Naive thymus-derived CD8-positive, alpha-beta T cell (primary cell): ENCODE measurements at places on chromosomes 4 and X.

DNA sequence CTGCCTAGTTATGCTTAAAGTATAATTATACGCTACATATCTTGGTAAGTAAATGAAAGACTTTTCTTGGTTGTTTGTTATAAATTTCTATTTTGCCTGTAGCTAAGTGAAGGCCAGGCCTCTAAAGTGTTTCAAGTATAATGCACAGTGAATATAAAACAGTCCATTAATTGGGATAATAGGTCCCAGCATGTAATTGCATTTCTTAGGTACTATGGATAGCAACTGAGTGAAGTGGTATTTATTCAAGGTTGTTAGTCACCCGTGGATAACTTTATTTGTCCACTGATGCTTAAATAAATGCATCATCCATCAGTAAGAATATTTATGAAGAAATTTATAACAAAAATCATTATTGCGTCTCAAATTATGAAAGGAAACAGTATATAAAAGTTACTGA, 59.1 kb downstream of the TEX13C start:
- H3K36me3 ChIP-seq, result no peaks in the 10 kb centered on the region
- H3K27ac ChIP-seq, result no peak overlapping the region
- no peak for DNase-seq

GRCh38 chr4:152828122-152828521, 48.4 kb downstream of the ARFIP1 start:
- peaks cover 43% of the 10 kb centered on the region for H3K36me3 ChIP-seq
- DNase-seq, result no peak
- H3K4me3 ChIP-seq, result no peak overlapping the region
- no peak overlapping the region for H3K27ac ChIP-seq

GRCh38 chr4:65391814-65392213, 278.5 kb downstream of the EPHA5 start:
- no peak overlapping the region for H3K27ac ChIP-seq
- no peak overlapping the region for H3K4me3 ChIP-seq
- H3K4me1 ChIP-seq, result no peaks in the 10 kb centered on the region
- DNase-seq, result no peak
- peaks cover 5% of the 10 kb centered on the region for H3K36me3 ChIP-seq

- H3K4me1 ChIP-seq, result peaks cover 30% of the 10 kb centered on the region
- H3K4me3 ChIP-seq, result no peak overlapping the region
- no peaks in the 10 kb centered on the region for H3K27me3 ChIP-seq
- peaks cover 78% of the 10 kb centered on the region for H3K36me3 ChIP-seq
- peak overlapping the region; percentile 45 for H3K27ac ChIP-seq
These were observed 31.7 kb downstream of the TXK start for GRCh38 chr4:48102303-48102702.

DNA sequence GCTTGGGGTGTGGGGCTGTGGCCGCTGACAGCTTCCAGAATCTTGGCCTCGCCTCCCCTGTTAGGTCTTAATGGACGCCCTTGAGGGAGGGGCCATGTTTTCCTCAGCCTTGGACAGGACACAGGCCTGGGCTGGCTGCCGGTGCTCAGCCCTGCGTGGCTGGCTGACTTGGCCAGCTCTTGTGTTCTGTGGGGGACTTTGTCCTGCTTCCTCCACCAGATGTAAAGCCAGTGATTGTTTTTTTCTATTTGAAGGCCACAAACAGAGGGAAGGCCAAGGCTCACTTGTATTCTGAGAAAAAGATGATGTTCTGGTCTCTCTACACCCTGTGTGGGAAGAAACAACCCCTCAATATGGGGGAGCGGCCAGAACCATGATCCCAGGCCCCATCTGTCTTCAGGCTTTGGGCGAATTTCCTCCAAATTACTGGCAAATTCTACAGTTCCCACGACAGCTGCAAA, 71.3 kb downstream of the HTRA3 start:
- no peak overlapping the region for H3K4me3 ChIP-seq
- H3K27me3 ChIP-seq, result peaks cover 17% of the 10 kb centered on the region
- H3K27ac ChIP-seq, result no peak overlapping the region
- no peaks in the 10 kb centered on the region for H3K36me3 ChIP-seq

DNA sequence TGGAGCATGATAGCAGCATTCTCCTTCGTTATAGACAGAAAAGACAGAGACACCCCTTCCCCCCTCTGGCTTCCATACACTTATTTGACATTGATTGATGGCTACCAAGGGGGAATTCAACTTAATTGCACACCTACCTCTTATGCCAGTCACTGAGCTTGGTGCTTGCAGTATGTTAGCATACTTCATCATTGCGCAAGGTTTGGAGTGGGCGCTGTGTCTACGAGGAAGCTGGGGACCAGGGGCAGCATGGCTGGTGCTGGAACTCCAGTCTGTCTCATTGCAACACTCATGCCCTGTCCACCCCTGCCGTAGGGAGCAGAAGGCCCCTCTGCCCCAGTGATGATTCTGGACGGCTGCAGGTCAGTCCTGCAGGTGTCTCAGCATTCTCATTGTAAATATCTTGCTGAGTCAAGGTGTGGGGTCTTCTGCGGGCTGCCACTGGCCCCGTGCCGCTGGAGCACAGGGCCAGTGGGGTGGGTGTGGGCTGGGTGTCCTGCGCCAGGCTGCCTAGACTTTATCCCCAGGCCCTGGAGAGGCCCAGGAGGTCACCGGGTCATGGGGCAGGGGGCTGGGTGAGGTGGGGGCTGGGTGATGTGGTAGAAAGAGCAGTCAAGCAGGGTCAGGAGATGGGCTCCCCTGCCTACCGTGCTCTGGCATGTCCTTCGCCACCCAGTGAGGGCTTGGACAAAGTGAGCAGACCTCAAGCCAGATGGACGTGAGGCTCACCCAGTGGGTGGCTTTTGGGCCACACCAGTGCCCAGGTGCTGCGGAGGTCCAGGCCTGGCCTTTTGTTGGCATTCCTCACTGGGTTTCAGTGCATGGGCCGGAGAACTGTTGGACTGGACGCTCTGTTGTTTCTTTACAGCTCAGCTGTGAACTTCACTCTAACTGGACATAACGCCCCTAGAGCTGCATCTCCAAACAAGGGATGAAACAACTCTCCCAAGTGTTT, 85.5 kb downstream of the PSAPL1 start:
- H3K36me3 ChIP-seq, result no peaks in the 10 kb centered on the region
- H3K27me3 ChIP-seq, result peaks cover 1% of the 10 kb centered on the region
- no peak overlapping the region for H3K4me3 ChIP-seq
- no peak for DNase-seq
- no peaks in the 10 kb centered on the region for H3K4me1 ChIP-seq

DNA sequence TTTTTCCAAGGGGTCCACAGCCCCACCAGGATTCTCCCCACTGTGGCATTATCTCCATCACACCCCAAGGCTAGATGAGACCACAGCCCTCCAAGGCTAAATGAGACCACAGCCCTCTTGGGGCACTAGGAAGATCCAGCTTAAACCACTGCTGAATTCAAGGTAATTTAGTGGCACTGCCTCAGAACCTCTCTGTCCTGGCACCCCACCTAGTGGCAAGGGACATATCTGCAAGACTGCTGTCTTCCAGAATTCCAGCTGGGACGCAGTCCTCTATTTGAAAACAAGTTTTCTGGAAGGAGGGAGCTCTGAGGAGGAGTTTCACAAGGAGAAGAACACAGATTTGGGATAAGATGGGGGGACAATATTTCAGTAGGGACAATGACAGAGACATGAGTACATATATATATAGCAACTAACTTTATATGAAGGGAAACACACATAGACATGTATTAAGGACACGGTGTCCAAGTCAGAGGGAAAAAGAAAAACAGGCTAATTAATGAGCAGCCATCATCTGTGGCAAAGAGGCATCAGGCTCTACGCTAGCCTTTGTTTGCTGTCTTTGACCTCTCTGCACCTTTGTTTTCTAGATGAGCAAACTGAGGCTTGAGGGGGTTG, 9.3 kb downstream of the CETN2 start:
- DNase-seq, result no peak
- H3K4me3 ChIP-seq, result no peak overlapping the region
- H3K36me3 ChIP-seq, result no peaks in the 10 kb centered on the region
- no peaks in the 10 kb centered on the region for H3K4me1 ChIP-seq

- no peak within 1 kb of the TSS for H3K4me3 ChIP-seq
- H3K27me3 ChIP-seq, result no peaks in the 10 kb centered on the region
- no peaks in the 10 kb centered on the region for H3K36me3 ChIP-seq
- H3K27ac ChIP-seq, result no peak within 1 kb of the TSS
These were observed at the start of gene PLXNB3 for GRCh38 chrX:153763989-153764755. TSS of gene PLXNB3 (plus strand) at chrX:153764249. CDS start at chrX:153765536, 1,287 bp downstream.

DNA sequence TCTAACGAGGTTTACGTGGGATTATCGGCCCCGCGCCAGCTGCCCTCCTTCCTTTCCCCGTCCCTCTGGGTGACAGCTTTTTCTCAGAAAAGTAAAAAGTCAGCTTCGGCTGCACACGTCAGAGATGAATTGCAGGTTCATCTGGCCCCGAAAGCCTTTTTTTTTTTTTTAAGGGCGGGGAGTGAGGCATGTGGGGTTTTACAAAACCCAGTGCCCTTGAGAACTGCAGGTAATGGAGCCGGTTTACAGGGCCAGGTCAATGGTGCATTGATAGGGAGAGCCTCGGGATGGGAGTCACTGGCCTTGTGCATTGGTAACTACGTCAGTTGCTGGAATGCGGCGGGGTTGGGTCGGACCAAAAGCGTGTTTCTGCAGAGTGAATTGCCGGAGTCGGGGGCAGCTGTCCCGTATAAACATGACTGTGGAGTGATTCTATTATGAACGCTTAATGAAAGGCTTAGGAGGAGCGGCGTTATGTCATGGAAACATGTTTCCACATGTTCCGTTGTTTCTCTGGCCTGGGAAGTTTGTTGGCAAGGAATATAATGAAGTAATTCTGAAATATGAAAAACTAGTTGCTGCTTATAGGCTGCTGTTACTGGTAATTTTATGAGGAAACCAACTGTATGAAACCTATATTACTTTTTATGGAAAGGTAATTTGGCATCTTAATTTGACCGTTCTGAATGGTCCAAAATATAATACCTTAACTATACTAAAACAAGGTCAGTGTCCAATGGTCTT, 1.1 kb downstream of the HSPA4L start:
- peak overlapping the region; percentile 97 for H3K4me3 ChIP-seq
- peaks cover 30% of the 10 kb centered on the region for H3K27me3 ChIP-seq
- peaks cover 15% of the 10 kb centered on the region for H3K4me1 ChIP-seq
- DNase-seq, result peak; percentile 8
- H3K27ac ChIP-seq, result no peak overlapping the region

DNA sequence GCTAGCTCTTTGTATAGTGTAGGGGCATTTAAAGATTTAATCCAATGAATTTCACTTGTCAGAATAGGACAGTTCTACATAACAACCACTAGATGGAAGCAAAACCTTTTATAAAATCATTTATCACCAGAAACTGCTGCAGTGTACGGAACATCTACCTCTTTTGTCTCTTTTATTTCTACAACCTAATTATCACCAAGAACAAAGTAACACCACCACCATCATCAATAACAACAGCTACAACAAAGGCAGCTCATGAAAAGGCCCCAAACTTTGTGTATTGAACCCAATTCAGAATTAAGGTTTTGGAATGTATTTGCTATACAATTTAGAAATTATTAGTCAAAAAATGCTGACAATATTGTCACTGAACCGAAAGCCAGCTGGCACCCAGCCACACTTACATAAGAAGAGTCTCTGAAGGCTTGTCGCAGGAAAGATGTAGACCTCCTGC, 260.9 kb upstream of the RPS6KA3 start:
- H3K4me1 ChIP-seq, result peaks cover 7% of the 10 kb centered on the region
- no peak overlapping the region for H3K27ac ChIP-seq
- DNase-seq, result peak; percentile 45
- no peak overlapping the region for H3K4me3 ChIP-seq
- H3K27me3 ChIP-seq, result peaks cover 4% of the 10 kb centered on the region

GRCh38 chr4:183909187-183909586, 4.1 kb downstream of the STOX2 start:
- no peak overlapping the region for H3K4me3 ChIP-seq
- no peak for DNase-seq
- H3K27me3 ChIP-seq, result peaks cover 39% of the 10 kb centered on the region
- H3K4me1 ChIP-seq, result peaks cover 9% of the 10 kb centered on the region

DNA sequence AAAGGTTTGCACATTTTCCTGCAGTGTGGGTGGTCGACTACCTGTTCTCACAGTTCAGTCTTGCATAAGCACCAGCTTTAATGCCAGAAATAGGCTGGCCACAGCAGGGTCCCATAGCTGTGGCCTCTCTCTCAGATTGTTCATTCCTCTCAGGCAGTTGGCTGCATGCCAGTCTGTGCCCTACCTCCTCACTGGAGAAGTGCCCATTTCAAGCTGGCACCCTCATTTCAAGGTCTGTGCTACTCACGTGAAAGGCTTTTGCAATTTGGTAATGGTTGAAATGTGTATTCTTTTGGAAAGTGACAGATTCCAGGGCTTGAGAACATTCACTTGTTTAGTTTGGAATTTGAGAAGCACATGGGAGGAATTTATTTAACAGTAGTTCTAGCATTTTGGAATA, 28.9 kb upstream of the MTMR1 start:
- no peaks in the 10 kb centered on the region for H3K27me3 ChIP-seq
- no peak for DNase-seq
- H3K27ac ChIP-seq, result no peak overlapping the region

GRCh38 chr4:74947798-74948197, 14.9 kb downstream of the PARM1 start:
- H3K4me1 ChIP-seq, result no peaks in the 10 kb centered on the region
- peaks cover 4% of the 10 kb centered on the region for H3K27me3 ChIP-seq
- H3K36me3 ChIP-seq, result no peaks in the 10 kb centered on the region
- no peak overlapping the region for H3K4me3 ChIP-seq
- no peak overlapping the region for H3K27ac ChIP-seq

GRCh38 chr4:184387351-184387750, 87.0 kb downstream of the IRF2 start:
- no peak overlapping the region for H3K4me3 ChIP-seq
- peak overlapping the region; percentile 40 for H3K27ac ChIP-seq
- peaks cover 53% of the 10 kb centered on the region for H3K4me1 ChIP-seq

DNA sequence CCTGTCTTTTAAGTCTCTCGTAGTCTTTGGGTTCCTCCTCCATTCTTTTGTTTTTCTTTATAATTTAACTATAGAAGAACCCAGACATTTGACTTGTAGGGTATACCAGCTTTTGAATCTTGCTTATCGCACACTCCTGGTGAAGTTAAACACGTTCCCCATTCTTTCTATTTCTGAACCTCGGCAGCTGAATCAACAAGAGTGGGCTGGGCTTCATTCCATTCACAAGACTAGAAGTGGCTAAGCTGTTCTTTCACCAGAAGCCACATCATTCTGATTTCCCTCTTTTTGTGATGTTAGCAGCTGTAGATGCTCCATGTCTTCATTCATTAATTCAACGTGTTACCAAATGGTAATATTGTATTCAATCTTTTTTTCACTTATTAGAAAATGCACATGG, 167.9 kb downstream of the CORIN start:
- H3K36me3 ChIP-seq, result no peaks in the 10 kb centered on the region
- peaks cover 2% of the 10 kb centered on the region for H3K4me1 ChIP-seq
- H3K4me3 ChIP-seq, result no peak overlapping the region
- DNase-seq, result no peak

DNA sequence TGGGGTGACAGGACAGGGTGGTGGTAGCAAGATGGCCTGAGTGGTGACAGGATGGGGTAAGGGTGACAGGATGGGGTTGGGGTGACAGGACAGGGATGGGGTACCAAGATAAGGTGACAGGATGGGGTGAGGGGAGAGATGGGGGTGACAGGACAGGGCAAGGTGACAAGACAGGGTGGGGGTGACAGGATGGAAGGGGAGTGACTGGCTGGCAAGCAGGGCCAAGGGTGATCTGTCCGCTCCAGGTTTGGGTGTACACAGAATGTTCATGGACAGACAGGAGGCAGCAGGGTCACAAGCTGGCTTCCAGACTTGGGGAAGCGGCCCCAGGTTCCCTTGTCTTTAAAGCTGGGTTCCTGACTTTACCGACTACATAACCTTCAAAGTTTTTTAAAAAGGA, 23.3 kb downstream of the RNF212 start:
- H3K4me3 ChIP-seq, result no peak overlapping the region
- no peaks in the 10 kb centered on the region for H3K4me1 ChIP-seq
- H3K36me3 ChIP-seq, result peaks cover 9% of the 10 kb centered on the region
